Activated CD8-positive, alpha-beta memory T cell treated with anti-CD3 and anti-CD28 coated beads for 48 hours (primary cell): ENCODE measurements at places on chromosomes 4 and X.

DNA sequence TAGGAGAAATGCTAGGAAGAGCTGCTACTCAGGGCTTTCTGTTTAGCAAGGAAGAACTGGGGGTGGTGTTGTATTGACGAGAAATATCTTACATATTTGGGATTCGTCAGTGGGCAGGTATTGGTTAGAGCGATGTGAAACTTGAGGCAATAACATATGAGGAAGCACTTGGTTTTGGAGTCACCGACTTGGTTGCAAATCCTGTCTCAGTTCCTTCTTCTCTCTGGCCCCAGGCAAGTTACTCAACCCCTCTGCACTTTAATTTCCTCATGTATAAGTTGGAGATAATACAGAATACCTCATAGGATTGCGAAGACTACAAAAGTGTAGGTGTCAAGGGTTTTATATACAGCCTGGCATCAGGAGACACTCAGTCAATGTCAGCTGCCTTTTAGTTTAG is 34.1 kb downstream of the GPAT3 start:
- DNase-seq, result no peak

GRCh38 chrX:1909419-1910206 is 294.8 kb downstream of the ASMT start:
- DNase-seq, result no peak

GRCh38 chrX:16770970-16771482 is 15.2 kb upstream of the TXLNG start:
- DNase-seq, result no peak

DNA sequence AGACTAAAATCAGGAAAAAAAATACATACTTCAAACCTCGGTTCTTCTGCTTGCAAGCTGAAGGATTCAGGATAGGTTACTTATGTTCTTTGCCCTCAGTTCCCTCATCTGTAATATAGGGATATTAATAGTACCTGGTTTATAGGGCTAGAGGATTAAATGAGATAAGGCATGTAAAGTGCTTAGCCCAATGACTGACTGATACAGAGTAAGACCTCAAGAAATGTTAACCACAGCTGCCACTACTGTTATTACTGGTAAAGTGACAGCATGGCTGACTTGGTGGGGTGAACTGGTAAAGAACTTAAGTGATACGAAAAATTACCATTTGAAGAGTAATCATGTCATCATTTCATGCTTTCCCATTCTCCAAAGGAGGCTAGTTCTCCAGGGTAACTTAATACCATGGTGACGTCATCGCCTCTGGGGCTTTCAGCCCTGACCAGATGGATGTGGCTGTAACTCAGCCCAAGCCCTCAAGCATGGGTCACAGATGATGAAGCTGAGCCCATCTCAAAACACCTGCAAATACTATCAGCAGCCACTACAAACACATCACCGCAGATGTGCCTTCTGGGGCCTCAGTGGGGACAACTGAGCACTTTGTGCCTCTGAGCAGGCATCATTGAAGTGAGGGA is 44.5 kb upstream of the SCML1 start:
- DNase-seq, result no peak

- no peak for DNase-seq
These were observed 7.3 kb downstream of the PLP1 start for GRCh38 chrX:103783971-103784370.

DNA sequence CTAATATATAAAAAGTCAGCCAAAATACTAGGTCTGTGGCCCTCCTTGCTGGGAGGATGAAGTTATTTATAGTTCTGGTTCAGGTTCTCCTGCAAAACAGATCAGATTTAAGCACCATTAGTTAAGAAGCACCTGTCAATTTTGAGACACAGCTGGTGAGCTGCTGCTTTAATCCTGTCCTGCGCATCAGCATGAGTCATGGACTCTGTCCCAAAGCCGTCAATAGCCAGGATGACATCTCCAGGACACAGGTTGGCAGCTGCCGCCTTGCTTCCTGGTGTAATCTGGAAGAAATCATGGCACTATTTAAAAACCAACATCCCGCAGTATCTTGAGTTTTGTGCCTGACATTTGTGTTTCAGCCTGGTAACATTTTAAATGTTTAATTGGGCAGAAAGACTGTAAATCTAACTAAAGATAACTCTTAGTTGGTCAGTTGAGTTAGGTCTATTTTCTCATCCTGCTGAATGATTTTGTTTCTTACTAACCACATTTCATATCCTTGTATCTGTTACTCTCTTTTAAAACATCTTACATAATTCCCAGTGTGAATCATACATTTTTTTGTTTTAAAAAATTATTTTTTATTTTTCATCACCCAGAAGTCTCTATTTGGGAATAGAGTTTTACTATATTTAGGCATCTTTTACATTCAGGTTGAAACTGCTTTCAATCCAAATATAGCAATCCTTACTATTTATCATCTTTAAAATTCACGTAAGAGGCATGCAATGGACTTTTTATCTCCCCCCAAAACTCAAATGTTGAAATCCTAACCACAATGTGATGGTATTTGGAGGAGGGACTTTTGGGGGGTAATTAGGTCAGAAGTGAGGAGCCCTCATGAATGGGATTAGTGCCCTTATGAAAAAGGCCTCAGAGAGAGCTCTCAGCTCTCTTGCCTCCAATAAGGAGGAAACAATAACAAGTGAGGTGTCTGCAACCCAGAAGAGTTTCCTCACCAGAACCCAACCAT is 10.1 kb downstream of the PDLIM3 start:
- DNase-seq, result no peak

DNA sequence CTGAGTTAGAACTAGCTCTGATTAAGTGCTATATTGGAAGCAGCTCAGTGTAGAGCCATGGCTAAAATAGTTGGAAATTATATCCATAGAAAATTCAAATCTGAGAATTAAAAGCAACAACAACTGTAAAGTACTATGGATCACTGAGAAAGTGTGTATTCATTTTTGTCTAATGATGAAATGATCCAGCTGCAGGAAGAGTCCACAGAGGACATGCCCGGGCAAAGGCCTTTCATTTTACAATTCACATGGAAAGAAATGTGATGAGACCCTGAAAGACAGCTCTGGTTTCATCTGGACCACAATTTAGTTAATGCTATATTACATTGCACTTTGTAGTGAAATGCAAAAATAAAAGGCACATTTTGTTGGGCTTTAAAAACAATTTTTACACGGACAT is 196.8 kb upstream of the FAT1 start:
- DNase-seq, result no peak

- no peak for DNase-seq
These were observed 28.1 kb downstream of the MCUB start for GRCh38 chr4:109588176-109588575.

DNA sequence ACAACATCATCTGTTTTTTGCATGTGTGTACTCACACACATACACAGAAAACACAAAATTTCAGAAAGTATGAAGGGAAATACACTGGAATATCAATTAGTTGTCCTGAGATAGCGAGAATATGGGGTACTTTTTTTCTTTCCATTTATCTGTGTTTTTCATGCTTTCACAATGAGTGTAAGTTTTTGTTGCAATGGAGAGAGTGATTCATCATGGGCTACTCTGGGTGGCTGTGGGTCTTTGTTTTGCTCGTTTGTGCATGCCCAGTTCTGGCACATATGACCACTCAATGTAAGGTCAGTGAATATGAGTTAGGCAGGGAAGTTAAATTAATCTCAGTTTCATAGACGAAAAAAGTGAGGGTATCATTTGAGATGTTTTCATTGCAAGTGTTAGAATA is 26.9 kb downstream of the XK start:
- no peak for DNase-seq

- DNase-seq, result no peak
These were observed 515.7 kb downstream of the BCOR start for GRCh38 chrX:39582091-39582490.

GRCh38 chr4:74444891-74445642 is at the start of gene AREG:
AREG (plus strand) TSS chr4:74445136; CDS start chr4:74445346, 210 bp downstream.
- DNase-seq, result peak; percentile 45

- DNase-seq, result no peak
These were observed 17.2 kb upstream of the HOPX start for GRCh38 chr4:56698329-56698728.

- DNase-seq, result no peak
These were observed 204.3 kb downstream of the TRAM1L1 start for GRCh38 chr4:116881077-116881476.

DNA sequence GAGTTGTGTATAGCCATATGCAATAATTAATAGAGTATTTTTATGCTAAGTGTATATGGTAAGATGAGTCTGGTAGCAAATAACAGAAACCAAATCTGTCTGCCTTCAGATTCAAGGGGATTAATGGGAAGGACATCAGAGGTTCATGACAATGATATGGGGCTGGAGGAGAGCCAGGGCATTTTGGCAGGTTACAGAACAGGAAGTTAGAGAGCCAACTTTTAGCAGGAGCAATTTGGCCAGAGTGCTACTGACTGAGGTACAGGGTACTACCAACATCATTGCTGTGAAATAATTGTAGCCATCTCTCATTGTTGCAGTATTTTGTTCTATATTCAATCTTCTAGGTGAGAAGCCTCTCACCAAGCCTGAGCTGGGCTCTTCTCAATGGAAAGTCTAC is 210.9 kb upstream of the FAM47A start:
- no peak for DNase-seq
